ENCODE measurements at places on chromosomes 7 and 10.

- DNase-seq, result no peak
Observed at GRCh38 chr7:1214516-1214915, 18.2 kb upstream of the UNCX start.

DNA sequence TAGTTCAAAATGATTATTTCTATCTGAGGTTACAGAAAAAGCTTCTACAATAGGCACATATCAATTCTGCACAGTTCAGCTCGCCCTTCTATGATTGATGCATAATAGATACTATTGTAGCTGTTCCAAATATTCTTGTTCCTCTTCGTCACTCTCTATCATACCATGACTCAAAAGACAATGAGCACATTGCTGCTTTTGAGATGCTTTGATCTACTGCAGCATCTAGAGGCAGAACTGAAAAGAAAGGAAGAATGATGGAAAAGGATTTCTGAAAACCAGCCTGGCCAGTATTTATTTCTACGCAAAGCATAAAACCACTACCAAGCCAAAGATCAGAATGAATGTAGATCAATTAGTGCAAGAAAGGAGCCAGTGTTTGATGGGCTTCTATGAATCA lies 59.3 kb upstream of the PLXDC2 start:
- DNase-seq, result no peak

DNA sequence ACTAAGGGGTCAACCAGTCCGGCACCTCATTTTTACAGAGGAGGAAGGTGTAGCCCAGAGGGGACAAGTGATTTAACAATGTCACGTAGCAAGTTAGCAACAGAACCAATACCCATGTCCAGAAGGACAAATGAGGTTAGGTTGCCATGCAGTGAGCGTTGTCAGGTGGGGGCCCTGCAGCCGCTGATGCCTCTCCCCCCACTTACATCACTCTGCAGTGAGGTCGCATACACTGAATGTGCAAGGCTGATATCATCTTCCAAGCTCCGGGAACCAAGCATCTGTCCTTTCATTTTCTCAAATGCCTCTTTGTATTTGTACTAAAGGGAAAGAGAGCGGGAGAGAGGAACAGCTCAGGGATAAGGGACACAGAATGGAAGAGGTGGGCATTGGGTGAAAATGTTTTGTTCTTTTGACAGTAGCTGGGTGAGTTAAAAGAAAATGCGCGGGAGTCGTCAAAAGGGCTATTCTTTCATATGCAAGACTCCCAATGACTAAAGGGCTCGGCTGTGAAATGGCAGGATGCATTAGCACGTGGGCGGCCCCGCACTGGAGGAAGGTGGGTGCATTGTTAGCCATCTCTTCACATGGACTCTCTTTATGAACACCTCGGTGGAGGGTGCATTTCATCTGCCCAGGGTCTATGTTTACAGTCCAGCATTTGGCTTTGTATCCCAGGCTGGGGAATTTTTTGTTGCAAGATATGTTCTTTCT lies 49.7 kb downstream of the NRAP start:
- DNase-seq, result no peak

GRCh38 chr7:17934094-17934493 lies 6.2 kb downstream of the SNX13 start:
- DNase-seq, result no peak

DNA sequence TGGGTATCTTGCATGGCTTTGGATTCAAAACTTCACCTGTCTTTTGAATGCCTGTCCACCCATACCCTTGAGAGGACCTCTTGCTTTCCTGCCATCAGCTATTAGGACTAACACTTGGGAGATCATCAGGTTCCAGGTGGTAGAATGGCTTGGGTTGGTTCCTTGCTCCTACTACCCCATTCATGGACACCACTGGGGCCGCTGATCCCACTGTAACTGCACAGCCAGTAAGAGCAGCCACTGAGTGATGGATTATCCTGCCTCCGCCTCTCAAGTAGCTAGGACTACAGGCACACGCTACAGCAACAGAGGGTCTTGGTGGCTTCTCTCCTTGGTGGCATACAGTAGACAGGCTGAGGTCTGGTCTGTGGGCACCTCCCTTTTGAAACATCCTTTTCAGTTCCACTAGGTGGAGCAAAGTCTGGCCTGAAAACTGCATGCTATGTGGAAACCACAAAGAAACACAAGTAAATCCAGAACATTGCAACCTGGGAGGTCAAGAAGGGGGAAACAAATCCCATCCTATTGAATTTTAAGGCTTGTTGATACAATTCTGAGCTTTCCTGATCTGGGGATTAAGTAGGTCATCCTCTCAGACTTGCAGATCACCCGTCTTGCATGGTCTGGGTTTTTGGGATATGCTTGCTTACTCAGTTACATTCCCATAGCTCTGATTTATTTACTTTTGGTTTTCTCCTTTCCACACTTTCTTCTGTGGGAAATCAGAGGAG lies 9.4 kb downstream of the WBP1L start:
- no peak for DNase-seq

DNA sequence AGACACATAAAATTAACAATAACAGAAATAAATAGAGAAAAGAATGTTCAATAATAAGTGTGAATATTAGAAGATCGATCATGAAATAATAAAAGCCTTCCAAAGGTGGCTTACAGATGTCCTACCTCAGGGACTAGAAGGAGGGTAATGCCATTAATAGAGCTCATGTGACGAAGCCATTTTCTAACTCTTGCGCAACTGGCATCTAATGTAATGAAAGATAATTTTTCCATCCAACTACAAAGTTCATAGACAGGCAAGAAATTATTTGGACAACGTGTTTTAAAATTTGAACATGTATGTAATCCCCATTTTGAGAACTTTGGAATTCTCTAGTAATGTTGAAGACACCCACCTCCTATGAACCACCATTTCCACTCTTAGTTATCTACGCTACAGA lies 1394.3 kb upstream of the LRRTM3 start:
- DNase-seq, result no peak

GRCh38 chr7:13633857-13634256 lies 355.6 kb downstream of the ETV1 start:
- DNase-seq, result no peak

DNA sequence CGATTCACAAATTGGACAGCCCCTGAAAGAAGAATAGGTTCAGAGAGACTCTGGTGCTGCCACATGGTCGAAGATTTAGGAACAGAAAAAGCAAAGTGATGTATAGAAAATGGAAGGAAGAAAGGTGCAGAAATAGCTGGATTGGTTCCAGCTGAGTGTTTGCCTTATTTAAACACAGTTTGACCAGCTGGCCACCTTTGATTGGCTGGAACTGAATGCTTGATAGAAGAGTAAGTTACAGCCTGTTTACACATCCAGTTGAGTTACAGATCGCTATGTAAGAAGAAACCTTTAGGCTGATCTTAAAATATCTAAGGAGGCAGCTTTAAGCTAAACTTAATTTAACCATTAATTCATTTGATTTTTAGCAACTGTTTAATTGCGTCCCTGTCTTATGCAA lies 40.3 kb upstream of the KAT6B start:
- no peak for DNase-seq

DNA sequence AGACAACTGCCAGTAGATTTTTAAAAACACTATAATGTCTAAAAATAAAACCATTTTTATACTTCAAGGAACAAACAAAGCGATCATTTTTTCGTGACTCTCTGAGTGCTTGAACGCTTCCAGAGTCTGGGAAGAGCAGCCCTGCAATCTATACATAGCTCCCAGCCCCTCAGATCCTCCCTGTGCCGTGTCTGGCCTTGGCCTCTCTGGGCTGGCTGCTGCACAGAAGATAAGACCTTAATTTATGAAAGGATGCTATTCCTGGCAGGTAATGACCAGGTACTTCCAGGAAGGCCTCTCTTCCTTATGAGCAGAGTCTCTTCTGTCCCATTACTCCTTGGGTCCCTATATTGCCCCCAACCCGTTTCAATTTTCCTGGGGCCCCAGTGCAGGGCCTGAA lies 200.9 kb upstream of the AOAH start:
- no peak for DNase-seq

DNA sequence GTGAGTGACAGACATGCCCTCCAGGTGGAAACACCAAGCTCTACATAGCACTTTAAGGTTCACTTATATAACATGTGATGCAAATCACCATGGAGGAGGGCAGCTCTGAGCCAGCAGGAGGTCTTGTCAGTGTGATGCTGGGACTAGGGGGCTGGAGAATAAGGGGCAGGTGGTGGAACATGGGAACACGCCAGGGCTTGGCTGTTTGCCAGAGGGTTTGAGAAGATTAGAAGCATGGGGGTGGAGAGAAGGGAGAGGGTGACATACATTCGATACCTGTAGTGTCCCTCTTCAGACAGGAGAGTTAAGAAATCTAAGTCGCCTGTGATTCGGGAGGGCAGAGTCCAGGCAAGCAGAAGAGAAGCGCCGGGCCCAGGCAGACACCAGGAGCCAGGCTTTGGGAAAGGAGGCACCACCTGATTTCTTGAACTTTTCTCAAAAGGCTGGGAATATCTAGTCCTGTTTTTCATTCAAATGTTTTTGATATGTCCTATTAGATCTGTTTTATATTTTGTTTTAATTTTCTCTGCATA lies 16.9 kb upstream of the LAMB4 start:
- DNase-seq, result no peak

GRCh38 chr7:41039386-41039953 lies 663.4 kb downstream of the INHBA start:
- DNase-seq, result no peak

GRCh38 chr10:110363572-110364411 lies 59.1 kb upstream of the SMNDC1 start:
- no peak for DNase-seq

GRCh38 chr7:158068853-158069252 lies 518.8 kb downstream of the PTPRN2 start:
- DNase-seq, result no peak

DNA sequence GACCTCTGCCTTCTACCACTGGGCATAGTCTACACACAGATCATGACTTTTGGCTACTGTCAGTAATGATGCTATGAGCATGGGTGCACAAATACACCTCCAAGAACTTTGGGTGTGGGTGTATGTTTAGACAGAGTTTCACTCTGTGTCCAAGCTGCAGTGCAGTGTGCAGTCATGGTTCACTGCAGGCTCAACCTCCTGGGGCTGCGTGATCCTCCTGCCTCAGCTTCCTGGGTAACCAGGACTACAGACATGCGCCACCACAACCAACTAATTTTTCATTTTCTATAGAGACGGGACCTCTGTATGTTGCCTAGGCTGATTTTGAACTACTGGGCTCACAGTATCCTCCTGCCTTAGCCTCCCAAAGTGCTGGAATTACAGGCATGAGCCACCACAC lies 194.4 kb downstream of the NSUN6 start:
- DNase-seq, result no peak

DNA sequence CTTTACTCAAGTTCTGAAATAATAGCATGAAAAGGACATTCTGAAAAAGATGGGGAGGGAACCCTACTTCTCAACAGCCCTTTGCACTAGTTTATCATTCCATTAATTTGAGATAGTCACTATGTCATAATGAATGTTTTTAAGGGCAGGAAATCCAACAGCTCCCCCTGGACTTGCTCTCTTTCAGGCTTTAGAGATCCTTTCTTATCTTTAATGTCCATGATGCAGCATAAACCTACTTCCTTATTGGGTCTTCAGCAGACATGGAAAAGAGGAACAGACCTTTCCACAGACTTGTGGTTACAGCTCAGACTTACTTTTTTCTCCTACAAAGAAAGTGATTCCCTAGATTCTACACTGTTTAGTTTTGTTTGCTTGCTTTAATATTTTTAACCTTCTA lies 87.3 kb downstream of the IDE start:
- no peak for DNase-seq

DNA sequence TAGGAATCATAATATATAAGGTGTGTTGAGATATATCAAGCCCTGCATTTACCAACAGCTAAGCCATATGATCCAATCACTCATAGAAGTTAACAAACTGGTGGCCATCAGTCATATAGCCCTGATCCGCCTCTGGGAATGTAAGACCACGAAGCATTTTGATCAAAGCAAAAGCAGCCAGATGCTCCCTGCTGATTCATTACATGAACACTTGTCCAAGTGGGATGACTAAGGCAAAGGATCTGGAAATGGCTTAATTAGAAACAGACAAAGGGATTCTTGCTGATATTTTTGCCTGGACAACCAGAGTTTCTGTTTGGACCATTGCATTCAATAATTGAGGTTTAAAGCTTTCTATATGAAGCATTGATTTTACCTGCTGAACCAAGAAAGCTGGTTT lies 535.5 kb downstream of the GPAM start:
- DNase-seq, result no peak

GRCh38 chr10:14536241-14537213 lies 205.8 kb upstream of the FRMD4A start:
- DNase-seq, result peak; percentile 35

DNA sequence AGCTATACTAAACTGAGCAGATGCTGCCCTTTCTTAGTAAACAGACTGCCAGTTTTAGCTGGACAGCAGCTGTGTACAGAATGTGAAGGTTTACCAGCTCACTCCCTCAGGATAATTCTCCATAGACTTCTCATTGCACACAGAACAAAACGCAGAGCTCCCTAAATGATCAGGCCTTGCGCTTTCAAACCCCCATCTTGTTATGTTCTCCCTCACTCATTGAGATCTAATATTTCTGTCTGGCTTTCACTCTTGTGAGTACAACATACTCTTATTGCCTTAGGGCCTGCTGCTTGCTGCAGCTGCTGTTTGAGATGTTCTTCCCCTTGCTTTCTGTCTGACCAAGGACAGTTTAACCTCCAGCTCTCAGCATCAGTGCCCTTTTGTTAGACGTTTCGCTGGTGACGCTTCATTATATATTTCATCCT lies 17.3 kb downstream of the VWDE start:
- DNase-seq, result no peak

DNA sequence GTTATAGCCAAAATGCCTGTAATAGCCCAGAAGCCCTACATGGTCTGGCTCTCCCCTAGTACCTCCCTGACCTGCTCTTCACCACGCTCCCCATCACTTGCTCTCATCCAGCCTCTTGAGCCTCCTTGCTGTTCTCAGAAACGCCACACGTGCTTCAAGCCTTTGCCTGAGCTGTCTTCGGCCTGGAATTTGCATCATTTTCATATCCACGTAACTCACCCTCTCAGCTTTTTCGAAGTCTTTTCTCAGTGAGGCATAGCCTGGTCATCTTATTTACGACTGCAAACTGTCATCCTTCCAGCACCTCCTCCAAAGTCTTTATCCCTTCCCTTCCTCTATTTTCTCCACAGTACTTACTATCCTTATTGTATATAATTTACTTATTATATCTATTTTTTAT lies 151.0 kb upstream of the AHR start:
- DNase-seq, result no peak

GRCh38 chr7:33773053-33773452 lies 132.3 kb upstream of the BMPER start:
- no peak for DNase-seq

Measured in thoracic aorta (tissue), 2 donors.